Glomerular endothelial cell (primary cell): ENCODE measurements at places on chromosomes 1 and 21. TPM values are rescaled to one million over a fixed set of nuclear protein-coding genes. Genes with fewer than 3 reads are reported as not detected.

The LPAR3 gene
- 0.06 TPM in 1 of 2 replicates, not detected in the other for total RNA-seq

The TCHHL1 gene
- total RNA-seq, result not detected in 2 replicates

The RBM11 gene
- total RNA-seq, result not detected in 2 replicates

The FAM167B gene
- total RNA-seq, result 101 and 121 TPM in 2 replicates

The PLEKHA6 gene
- 0.93 and 1.9 TPM in 2 replicates for total RNA-seq

The GPR161 gene
- total RNA-seq, result 19.9 and 24.2 TPM in 2 replicates

The AURKAIP1 gene
- total RNA-seq, result 145 and 181 TPM in 2 replicates

The DSCAM gene
- total RNA-seq, result 0.58 TPM in 1 of 2 replicates, not detected in the other

The WDR64 gene
- total RNA-seq, result not detected in 2 replicates

The MATN1 gene
- total RNA-seq, result not detected in 2 replicates

The NES gene
- total RNA-seq, result 250 and 276 TPM in 2 replicates

The HLX gene
- 27.3 and 30.4 TPM in 2 replicates for total RNA-seq

The MEX3A gene
- total RNA-seq, result 10.5 and 11.6 TPM in 2 replicates

The AGT gene
- total RNA-seq, result not detected in 2 replicates

The ASCL5 gene
- not detected in 2 replicates for total RNA-seq

The ADORA1 gene
- 8.6 TPM in 1 of 2 replicates, not detected in the other for total RNA-seq

The SIM2 gene
- total RNA-seq, result 0.47 and 1.7 TPM in 2 replicates

The RIPK4 gene
- 1.9 and 5.7 TPM in 2 replicates for total RNA-seq

The S100A9 gene
- total RNA-seq, result not detected in 2 replicates

The S1PR1 gene
- 260 and 279 TPM in 2 replicates for total RNA-seq

The RC3H1 gene
- 14.5 and 22.8 TPM in 2 replicates for total RNA-seq

The TMEM35B gene
- 31.6 and 56.6 TPM in 2 replicates for total RNA-seq

The CLEC20A gene
- total RNA-seq, result not detected in 2 replicates
